ENCODE measurements at places on chromosomes 6 and 20.

GRCh38 chr6:45001663-45002062 lies 326.5 kb upstream of the RUNX2 start:
- DNase-seq, result no peak

GRCh38 chr6:88616380-88616779 lies 347.0 kb downstream of the RNGTT start:
- no peak for DNase-seq

GRCh38 chr6:4943716-4944115 lies 60.1 kb downstream of the RPP40 start:
- DNase-seq, result no peak

DNA sequence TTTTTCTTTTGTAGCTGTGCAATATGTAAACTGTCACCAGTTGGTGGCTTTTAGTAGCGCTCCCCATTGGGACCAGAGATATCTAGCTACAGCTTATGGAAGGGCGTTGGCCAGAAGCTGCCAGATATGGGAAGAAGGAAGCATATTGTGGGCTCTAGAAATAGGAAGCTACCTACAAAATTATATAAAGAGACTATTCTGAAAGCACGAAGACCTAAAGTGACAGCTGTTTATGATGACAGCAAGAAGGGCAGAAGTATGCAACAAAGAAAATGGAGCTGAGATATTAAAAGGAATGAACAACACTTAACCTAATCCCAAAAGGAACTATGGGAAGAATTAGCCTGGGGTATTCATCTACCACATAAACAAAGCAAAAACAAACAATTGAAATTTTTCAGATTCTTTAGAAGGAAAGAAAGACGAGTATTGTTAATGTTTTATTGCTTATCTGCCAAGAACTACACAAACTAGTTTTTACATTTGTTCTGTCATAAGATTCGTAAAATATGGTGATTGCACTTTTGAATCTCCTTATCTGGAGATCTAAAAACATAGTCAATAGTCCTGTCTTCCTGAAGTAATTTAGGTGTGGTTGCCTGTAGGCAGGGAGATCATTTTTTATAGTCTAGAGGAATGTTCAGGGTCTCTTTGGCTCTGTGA lies 81.6 kb downstream of the NCOA7 start:
- DNase-seq, result no peak

- DNase-seq, result no peak
Observed at GRCh38 chr6:84763886-84764331, 489 bp downstream of the TBX18 start.
